ENCODE measurements at places on chromosomes 3 and 15. TPM values are rescaled to one million over a fixed set of nuclear protein-coding genes. Genes with fewer than 3 reads are reported as not detected.

DYNLT2B gene
- 36.5 TPM for total RNA-seq

PATL2 gene
- total RNA-seq, result 0.12 TPM

LRRC31 gene
- total RNA-seq, result not detected

ATP2C1 gene
- total RNA-seq, result 113 TPM

CHRNA7 gene
- 4.0 TPM for total RNA-seq

KLF15 gene
- total RNA-seq, result 1.1 TPM

ROBO2 gene
- total RNA-seq, result 9.9 TPM

LTF gene
- not detected for total RNA-seq

GOLGA8J gene
- not detected for total RNA-seq

PPCDC gene
- 11.6 TPM for total RNA-seq

LDHAL6B gene
- total RNA-seq, result not detected

CCDC50 gene
- 121 TPM for total RNA-seq

Measured in H4 (cell line).